ENCODE measurements at places on chromosomes 6 and 20. TPM values are rescaled to one million over a fixed set of nuclear protein-coding genes. Genes with fewer than 3 reads are reported as not detected.

The PNLDC1 gene
- total RNA-seq: not detected

DNA sequence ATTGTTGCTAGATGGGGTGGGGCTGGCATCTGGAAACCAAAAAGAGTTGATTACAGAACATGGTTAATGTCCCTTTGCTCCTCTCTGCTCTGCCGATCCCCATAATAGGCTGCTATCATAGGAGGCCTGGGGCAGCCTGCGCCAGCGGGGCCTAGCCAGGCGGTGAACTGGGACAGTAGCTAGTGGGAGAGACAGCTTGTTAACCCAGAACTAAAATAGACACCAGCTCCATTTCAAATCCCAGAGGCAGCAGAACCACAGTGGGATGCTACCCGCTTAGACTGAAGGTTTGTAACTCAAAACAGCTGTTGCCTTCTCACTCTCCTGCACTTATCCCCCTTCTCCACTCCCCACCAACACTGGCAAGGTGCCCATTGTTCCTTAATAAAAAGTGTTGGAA, 98.5 kb downstream of the SSR1 start:
- no peak overlapping the region for H3K27ac ChIP-seq
- no peak overlapping the region for H3K4me3 ChIP-seq
- peaks cover 13% of the 10 kb centered on the region for H3K36me3 ChIP-seq
- H3K27me3 ChIP-seq: no peaks in the 10 kb centered on the region
- peaks cover 22% of the 10 kb centered on the region for H3K4me1 ChIP-seq
- DNase-seq: no peak

GRCh38 chr6:110322151-110322873, 35.8 kb downstream of the METTL24 start:
- no peak overlapping the region for H3K4me3 ChIP-seq
- no peak for DNase-seq
- H3K4me1 ChIP-seq: peaks cover 5% of the 10 kb centered on the region
- H3K36me3 ChIP-seq: no peaks in the 10 kb centered on the region
- no peak overlapping the region for H3K27ac ChIP-seq
- H3K27me3 ChIP-seq: peaks cover 5% of the 10 kb centered on the region

DNA sequence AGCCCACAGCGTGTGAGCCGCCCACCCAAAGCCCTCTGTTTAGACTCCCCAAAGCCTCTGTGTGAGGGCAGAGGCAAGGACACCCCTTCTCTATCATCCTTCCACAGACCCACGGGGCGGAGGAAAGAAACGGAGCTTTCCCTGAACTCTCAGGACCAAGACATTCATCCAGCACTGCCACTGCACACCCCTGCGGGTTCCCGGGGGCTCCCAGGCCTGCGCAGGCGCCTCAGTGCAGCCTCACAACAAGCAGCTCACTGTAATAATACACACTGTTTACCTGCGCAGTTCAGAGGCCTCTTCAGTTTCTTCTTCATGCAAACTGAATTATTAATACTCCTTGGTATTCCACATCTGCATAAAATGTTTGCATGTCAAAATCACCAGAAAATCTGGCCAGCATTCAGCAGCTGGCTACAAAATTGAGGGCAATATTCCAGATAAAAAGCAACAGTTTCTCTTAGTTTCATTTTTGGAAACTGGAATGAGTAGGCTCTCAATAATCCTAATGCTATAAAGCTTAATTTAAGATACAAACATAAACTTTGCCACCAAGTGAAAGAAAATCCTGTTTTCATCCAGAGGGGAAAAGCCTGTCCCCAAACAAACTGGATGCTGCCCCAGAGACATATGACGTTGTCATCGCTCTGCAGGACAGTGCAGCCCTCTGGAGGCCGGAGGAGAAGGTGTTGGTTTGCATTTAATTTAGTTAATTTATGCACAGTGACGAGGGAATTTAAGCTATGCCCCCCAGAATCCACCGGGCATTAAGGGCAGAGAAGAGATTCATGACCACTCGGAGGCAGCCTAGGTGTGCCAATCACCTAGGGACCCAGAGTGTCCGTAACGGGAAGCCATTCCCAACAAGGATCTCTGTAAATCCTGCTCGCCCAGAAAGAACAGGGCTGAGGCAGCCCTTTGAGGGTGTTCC, 45.3 kb downstream of the NINL start:
- DNase-seq: peak; percentile 23
- no peaks in the 10 kb centered on the region for H3K27me3 ChIP-seq
- H3K4me3 ChIP-seq: peak overlapping the region; percentile 33

GRCh38 chr6:13015379-13015681, 298.8 kb downstream of the PHACTR1 start:
- no peak overlapping the region for H3K27ac ChIP-seq
- H3K4me1 ChIP-seq: no peaks in the 10 kb centered on the region
- DNase-seq: no peak
- H3K4me3 ChIP-seq: no peak overlapping the region
- no peaks in the 10 kb centered on the region for H3K36me3 ChIP-seq

The TPD52L1 gene
- total RNA-seq: 41.0 TPM

- no peak overlapping the region for H3K27ac ChIP-seq
- H3K4me3 ChIP-seq: no peak overlapping the region
- no peaks in the 10 kb centered on the region for H3K36me3 ChIP-seq
- peak; percentile 49 for DNase-seq
Measured at GRCh38 chr6:80439721-80440470, 333.4 kb downstream of the BCKDHB start.

The SRMS gene
- not detected for total RNA-seq

- no peaks in the 10 kb centered on the region for H3K4me1 ChIP-seq
- H3K36me3 ChIP-seq: no peaks in the 10 kb centered on the region
Measured at GRCh38 chr6:32785781-32786533, 22.6 kb upstream of the HLA-DQB2 start.

The GPX5 gene
- not detected for total RNA-seq

GRCh38 chr6:20746805-20747558, 212.7 kb downstream of the CDKAL1 start:
- no peaks in the 10 kb centered on the region for H3K4me1 ChIP-seq
- H3K4me3 ChIP-seq: no peak overlapping the region
- H3K27ac ChIP-seq: no peak overlapping the region
- no peaks in the 10 kb centered on the region for H3K27me3 ChIP-seq
- H3K36me3 ChIP-seq: no peaks in the 10 kb centered on the region

DNA sequence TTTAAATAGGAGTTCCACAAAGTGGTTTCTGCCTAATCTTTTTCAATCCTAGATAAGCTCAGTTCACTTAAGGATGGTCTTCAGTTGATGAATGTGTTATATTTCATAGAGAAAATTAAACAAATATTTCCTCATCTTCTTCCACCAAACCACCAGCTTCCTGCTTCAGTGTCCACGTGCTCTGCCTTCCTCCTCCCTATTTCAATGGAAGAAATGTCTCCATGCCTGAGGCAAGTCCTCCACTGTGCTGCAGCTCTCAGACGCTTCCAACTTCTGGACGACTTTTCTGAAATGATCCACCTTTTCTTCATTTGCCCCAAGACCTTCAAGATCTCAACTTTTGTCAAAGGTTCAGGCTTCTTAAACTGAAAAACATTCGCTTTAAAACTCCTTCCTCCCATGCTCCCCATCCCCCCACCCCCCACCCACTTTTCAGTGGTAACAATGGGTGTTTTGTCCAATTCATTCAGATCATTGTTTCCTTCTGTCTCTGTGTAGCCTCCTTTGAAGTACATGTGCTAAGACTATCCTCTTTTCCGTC, 25.3 kb upstream of the FABP7 start:
- no peak overlapping the region for H3K4me3 ChIP-seq
- H3K4me1 ChIP-seq: no peaks in the 10 kb centered on the region
- H3K27me3 ChIP-seq: no peaks in the 10 kb centered on the region
- H3K36me3 ChIP-seq: no peaks in the 10 kb centered on the region

GRCh38 chr6:16559071-16559470, 202.2 kb downstream of the ATXN1 start:
- H3K4me1 ChIP-seq: no peaks in the 10 kb centered on the region
- no peaks in the 10 kb centered on the region for H3K36me3 ChIP-seq
- peak; percentile 35 for DNase-seq
- no peak overlapping the region for H3K27ac ChIP-seq
- no peak overlapping the region for H3K4me3 ChIP-seq

The ZC3H12D gene
- under 0.01 TPM for total RNA-seq

DNA sequence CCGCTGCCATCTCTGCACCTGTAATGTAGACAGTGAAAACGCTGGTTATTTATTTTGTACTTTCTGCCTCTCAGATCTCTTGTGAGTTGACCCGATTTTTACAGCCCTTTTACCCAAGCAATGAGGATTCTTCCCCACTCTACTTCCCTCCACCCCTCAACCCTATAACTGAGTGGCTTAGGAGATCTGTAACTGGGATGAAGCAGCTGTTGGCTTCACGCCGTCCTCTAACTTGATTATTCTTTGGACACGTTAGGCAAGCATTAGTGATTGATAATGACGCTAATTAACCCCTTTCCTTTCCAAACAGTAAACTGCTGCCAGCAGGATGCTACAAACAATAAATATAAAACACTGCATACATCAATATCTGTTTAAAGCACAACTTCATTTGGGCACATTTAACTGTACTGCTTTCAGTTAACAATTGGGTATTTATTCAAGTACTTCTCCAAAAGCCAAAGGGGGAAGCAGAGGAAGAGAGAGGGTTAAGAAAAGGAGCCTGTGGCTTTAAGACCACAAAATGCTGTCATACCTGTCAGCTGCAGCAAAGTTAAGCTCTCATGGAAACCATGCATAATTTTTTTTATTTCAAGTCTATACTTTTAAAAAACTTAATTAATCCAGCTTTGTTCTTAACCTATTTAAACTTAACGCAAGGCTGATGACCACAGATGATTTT, 21.2 kb downstream of the TFAP2A start:
- H3K27me3 ChIP-seq: peaks cover 34% of the 10 kb centered on the region
- no peaks in the 10 kb centered on the region for H3K4me1 ChIP-seq
- no peak for DNase-seq
- H3K27ac ChIP-seq: no peak overlapping the region
- H3K36me3 ChIP-seq: no peaks in the 10 kb centered on the region

GRCh38 chr20:47055699-47056369, 161.2 kb downstream of the EYA2 start:
- H3K27ac ChIP-seq: no peak overlapping the region
- no peaks in the 10 kb centered on the region for H3K36me3 ChIP-seq
- no peaks in the 10 kb centered on the region for H3K4me1 ChIP-seq
- no peak overlapping the region for H3K4me3 ChIP-seq
- DNase-seq: peak; percentile 4
- H3K27me3 ChIP-seq: no peaks in the 10 kb centered on the region

- peak; percentile 94 for DNase-seq
- H3K4me3 ChIP-seq: peak overlapping the region; percentile 17
Measured at GRCh38 chr20:51447097-51447764, 95.3 kb downstream of the NFATC2 start.

DNA sequence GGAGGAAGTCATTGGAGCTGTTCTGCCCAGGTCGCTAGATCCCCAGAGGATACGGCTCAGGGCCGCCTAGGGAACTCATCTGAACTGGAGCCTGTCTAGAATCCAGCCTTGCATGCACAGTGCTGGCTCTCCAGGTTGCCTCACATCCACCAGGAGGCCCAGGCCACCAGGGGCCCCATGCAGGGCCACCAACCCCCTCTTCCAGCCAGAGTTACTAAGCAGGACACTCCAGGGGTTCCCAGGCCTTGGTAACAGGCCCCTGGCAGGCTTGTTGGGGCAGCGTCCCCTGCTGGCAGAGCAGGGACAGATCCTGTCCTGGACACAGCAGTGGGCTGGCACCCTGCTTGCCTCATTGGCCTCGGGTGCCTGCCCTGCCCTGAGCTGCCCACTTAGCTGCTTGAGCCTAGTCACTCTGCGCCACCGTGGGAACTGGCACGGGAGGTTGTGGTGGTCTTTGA, 35.3 kb downstream of the EFCAB8 start:
- no peak overlapping the region for H3K4me3 ChIP-seq
- H3K4me1 ChIP-seq: no peaks in the 10 kb centered on the region
- DNase-seq: no peak
- no peaks in the 10 kb centered on the region for H3K27me3 ChIP-seq

- H3K27me3 ChIP-seq: no peaks in the 10 kb centered on the region
- H3K36me3 ChIP-seq: no peaks in the 10 kb centered on the region
- H3K4me3 ChIP-seq: no peak overlapping the region
- H3K27ac ChIP-seq: no peak overlapping the region
Measured at GRCh38 chr20:24086121-24086520, 97.5 kb upstream of the GGTLC1 start.

GRCh38 chr6:40083141-40083920, 149.1 kb upstream of the MOCS1 start:
- no peaks in the 10 kb centered on the region for H3K4me1 ChIP-seq
- H3K4me3 ChIP-seq: no peak overlapping the region
- H3K27ac ChIP-seq: no peak overlapping the region
- no peak for DNase-seq
- no peaks in the 10 kb centered on the region for H3K27me3 ChIP-seq

DNA sequence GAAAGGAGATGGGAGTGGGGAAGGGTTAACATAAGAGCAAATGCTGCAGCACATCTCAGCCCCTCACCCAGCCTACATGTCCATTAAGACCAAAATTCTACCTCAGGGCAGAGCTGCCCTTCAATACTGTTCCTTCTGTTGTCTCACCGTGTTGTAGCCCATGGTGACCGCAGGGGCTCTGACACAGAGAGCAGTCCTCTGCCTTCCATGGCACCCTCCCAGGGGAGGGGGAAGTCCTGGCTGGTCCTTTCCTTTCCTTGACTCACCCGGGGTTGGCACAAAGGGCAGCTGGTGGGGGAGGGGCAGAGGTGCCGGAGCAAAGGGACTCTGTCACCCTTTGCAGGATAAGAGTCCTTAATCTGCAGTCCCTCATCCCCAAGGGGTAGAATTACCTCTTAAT, 15.2 kb downstream of the NKX2-2 start:
- H3K36me3 ChIP-seq: no peaks in the 10 kb centered on the region
- no peak overlapping the region for H3K27ac ChIP-seq
- no peak for DNase-seq
- no peak overlapping the region for H3K4me3 ChIP-seq

The C20orf204 gene
- 0.26 TPM for total RNA-seq

GRCh38 chr6:138986578-138986977, 1.5 kb downstream of the REPS1 start:
- no peaks in the 10 kb centered on the region for H3K27me3 ChIP-seq
- H3K4me1 ChIP-seq: peaks cover 5% of the 10 kb centered on the region
- no peak for DNase-seq

DNA sequence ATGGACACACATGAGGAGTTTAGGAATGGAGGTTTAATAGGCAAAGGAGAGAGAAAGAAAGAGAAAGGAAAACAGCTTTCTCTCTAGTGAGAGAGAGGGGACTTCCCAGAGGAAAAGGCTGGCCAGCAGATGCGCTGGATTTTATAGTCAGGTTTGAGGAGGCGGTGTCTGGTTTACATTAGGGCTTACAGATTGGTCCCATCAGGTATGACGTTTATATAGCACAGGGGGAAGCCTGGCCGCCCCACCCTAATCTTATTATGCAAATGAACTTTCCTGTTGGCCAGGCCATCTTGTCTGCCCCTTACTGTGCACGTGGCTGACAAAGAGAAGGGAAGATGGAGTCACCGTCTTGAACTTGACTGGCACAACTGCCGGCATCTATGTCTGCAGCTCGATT, 86.6 kb upstream of the QKI start:
- no peaks in the 10 kb centered on the region for H3K4me1 ChIP-seq
- H3K27ac ChIP-seq: no peak overlapping the region
- H3K4me3 ChIP-seq: no peak overlapping the region
- no peaks in the 10 kb centered on the region for H3K27me3 ChIP-seq

The C6orf132 gene
- total RNA-seq: 1.2 TPM

The DEFB132 gene
- total RNA-seq: not detected
